ENCODE measurements at places on chromosomes 1 and 21. TPM values are rescaled to one million over a fixed set of nuclear protein-coding genes. Genes with fewer than 3 reads are reported as not detected.

DNA sequence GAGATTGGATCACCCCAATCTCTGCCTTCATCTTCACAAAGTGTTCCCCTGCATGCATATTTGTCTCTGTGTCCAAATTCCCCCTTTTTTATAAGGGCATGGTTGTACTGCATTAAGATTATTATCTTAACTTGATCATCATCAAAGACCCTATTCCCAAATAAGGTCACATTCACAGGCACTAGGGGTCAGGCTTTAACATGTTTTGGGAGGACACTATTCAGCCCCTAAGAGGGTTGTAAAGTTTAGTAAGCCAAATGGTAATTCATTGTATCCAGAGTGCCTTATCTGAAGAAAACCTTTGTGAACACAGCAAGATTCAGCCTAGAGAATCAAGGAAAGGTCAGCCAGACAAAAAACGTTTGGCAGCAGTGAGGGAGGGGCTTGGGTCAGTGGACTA lies 317.6 kb upstream of the PLD5 start:
- DNase-seq = no peak

DNA sequence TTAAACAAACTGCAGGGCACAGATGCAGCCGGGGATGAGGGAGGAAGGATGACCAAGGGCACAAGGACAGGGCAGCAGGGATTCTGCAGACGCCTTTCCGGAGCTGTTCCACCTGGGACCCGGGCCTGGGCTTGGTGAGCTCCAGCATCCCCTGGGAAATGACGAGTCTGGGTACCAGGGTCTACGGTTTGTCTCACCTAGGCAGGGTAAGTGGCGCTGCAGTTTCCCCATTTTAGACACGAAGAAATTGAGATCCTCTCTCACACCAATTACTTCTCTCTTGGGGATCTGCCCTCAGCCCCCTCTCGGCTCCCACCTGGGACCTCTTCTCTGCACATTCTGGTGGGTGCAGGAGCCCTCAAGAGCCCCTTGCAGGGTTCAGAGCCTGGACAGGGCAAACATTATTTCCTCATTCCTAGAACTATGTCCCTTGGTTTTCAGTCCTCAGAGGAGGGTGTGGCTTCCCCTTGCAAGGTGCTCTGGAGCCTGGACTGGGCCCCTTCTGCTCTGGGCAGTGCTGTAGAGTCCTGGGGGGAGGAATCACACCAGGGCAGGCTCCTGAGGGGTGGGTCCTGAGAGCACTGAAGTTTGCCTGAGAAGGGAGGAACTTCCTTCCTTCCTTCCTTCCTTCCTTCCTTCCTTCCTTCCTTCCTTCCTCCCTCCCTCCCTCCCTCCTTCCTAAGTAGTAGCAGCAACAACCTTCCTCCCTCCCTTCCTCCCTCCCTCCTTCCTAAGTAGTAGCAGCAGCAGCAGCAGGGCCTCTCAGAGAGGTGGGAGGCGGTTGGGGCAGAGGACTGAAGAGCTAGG lies 16.0 kb downstream of the RAP1GAP start:
- no peak for DNase-seq

DNA sequence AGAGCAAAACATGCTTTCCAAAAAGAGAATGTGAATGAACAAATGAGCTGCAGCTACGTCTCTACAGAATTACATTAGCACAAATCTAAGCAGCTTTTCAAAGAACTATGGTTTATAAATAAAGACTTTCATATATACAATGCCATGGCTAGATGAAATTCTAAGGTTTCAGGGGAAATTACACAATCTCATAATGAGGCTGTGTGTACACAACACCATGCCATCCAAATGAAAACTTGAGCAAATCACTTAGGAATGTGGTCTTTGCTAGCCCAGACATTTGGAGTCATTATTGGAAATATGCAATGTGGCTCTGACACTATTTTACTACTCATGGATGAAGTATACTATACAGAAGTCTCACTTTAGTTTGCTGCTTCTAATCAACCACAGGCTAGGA lies 37.5 kb downstream of the SPAG17 start:
- DNase-seq = no peak

DNA sequence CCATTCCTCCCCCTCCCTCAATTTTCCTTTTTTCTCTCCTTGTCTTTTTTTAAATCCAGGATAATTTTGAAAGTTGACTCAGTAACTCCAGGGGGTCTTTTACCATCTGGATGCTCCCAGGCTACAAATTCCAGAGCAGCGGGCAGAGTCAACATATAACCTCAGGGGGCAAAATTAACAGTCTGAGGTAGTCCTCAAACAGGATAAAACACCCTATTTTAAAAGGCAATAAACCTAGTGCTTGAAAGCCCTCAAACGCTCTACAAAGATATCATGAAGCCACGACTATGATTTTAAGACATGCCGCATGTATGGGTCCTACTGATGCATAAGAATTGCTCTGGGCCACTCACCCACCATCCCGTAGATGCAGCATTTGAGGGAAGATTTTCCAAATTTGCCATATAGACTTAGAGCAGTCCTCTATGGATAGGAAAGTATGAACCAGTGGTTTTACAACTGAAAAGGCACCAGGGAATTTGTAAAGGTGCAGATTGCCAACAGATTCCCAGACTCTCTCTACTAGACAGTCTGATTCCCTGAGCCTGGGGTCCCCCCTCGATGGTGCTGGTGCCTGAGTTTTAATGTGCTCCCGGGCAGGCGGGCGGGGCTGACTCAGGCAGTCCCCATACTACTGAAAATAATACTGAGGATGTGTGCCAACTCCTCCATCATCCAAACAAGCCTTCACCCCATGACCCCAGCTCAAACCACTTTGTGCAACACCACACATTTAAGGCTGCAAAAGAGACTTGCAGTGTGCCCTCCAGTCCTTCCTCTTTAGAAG lies 37.2 kb downstream of the PTPN14 start:
- no peak for DNase-seq

Gene CR1L
- 0.37 TPM for total RNA-seq

Gene AGT
- not detected for total RNA-seq
